ENCODE measurements at places on chromosomes 11 and 22. TPM values are rescaled to one million over a fixed set of nuclear protein-coding genes. Genes with fewer than 3 reads are reported as not detected.

- peak; percentile 82 for DNase-seq
These were observed at the start of gene CD81 for GRCh38 chr11:2376751-2377451. Gene CD81 (plus strand): TSS chr11:2377310. CDS start chr11:2377550, 240 bp downstream.

GRCh38 chr11:103010891-103011290, 55.4 kb upstream of the MMP13 start:
- DNase-seq = no peak

GRCh38 chr11:45895553-45896259, 10.3 kb downstream of the MAPK8IP1 start:
- no peak for DNase-seq

- DNase-seq = no peak
These were observed 71.4 kb downstream of the GLYATL1 start for GRCh38 chr11:59010708-59011107.

Gene TSSK2
- not detected for total RNA-seq

- no peak for DNase-seq
These were observed 32.1 kb downstream of the YAP1 start for GRCh38 chr11:102142333-102142732.

DNA sequence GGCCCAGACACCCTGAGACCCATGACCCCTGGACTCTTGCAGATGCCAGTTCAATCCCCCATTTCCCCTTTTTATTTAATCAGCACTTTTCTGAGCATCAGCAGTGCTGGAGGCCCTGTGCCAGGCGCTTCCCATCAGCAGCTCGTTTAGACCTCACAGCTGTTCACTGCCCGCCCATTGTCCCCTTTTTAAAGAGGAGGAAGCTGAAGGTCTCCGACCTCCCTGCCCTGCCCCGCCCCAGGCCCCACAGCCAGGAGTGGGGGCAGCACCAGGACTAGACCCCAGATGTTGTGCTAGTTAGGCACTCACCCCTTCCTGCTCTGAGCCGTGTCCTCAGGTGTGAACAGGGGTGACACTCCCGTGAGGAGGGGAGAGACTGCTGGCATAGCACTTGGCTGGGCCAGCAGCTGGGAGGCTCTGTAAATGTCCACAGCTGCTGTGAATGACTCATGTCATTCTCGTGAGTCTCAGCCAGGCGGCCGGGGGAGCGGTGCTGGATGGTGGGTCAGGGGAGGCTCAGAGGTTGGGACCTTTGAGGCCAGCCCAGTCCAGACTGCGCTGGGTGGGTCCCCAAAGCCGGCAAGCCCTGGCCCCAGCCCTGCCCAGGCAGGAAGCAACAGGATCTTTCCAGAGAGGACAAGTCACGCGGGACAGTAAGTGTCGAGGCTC, 19.9 kb downstream of the EMID1 start:
- DNase-seq = peak; percentile 25

Gene PAMR1
- 31.1 TPM for total RNA-seq

Gene ALDH3B2
- total RNA-seq = 2.5 TPM

GRCh38 chr11:62953811-62954210, 31.0 kb downstream of the SLC22A6 start:
- DNase-seq = no peak

DNA sequence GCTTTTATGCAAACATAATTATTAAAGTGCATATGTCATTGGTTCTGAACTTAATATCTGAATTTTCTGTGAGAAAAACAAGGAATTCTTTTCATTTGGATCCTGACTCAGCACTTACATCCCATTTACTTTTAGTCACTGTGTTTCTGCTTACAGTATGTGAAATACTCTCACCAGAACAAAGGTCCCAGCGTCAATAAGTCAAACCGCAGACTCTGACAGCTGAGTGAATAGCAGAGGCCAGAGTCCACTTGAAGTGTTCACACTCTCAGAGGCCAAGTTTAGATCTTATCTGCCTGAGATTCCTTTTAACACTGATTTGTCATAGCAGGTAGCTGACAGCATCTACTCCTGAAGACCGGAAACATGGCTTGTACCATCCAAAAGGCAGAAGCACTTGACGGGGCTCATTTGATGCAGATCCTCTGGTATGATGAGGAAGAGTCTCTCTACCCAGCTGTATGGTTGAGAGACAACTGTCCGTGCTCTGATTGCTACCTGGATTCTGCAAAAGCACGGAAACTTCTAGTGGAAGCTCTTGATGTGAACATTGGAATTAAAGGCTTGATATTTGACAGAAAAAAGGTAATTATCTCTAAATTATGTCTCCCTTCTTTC, 14.6 kb downstream of the BBOX1 start:
- DNase-seq = peak; percentile 79

DNA sequence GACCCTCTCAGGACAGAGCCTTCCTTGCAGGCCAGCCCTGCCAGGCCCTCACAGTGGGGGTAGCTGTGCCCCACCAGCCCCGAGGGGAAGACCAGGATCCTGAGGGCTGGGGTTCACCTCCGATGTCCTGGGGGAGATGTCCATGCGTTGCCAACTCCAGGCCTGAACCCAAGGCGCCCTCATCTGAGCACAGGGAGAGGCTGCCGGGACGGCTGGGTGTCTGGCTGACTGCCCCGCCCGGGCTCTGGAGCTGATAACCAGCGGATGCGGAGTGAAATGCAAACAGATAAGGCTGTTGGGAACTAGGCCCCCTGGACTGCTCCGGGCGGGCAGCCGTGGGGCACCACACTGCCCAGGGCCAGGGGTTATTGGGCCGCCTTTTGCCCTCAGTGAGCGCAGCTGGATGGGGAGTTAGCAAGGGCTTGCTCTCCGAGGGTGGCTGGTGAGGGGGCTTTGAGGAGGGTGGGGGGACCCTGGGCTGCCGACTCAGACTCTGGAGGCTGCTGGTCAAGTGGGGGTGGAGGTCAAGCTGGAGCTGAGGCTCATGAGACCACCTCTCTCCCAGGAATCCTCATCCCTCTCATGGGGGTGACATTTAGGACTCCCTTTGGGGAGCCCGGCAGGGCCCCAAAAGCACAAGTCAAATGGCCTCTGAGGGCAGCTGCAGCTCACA, 5.6 kb upstream of the MUC6 start:
- DNase-seq = peak; percentile 68

GRCh38 chr11:102560555-102561011, 30.0 kb upstream of the MMP7 start:
- DNase-seq = no peak

- DNase-seq = peak; percentile 4
These were observed 1003.3 kb upstream of the CCDC90B start for GRCh38 chr11:84289381-84289906.

GRCh38 chr11:2519517-2519861, 74.7 kb downstream of the KCNQ1 start:
- no peak for DNase-seq
